ENCODE measurements at places on chromosomes 3 and 15. TPM values are rescaled to one million over a fixed set of nuclear protein-coding genes. Genes with fewer than 3 reads are reported as not detected.

ANKUB1 gene
- 0.32 TPM for total RNA-seq

ZIC4 gene
- 0.65 TPM for total RNA-seq

MUC20 gene
- total RNA-seq = not detected

FLNB gene
- 582 TPM for total RNA-seq

C3orf33 gene
- total RNA-seq = 2.3 TPM

SUCLG2 gene
- 39.6 TPM for total RNA-seq

C3orf70 gene
- 0.15 TPM for total RNA-seq

CLSTN2 gene
- total RNA-seq = not detected

C2CD4A gene
- 4.2 TPM for total RNA-seq

AHSG gene
- not detected for total RNA-seq

SEMA3F gene
- total RNA-seq = 42.6 TPM

ANKDD1A gene
- total RNA-seq = 3.0 TPM

AMOTL2 gene
- 119 TPM for total RNA-seq
